Left lobe of liver (tissue), 2 donors: ENCODE measurements at places on chromosomes 6 and 20.

DNA sequence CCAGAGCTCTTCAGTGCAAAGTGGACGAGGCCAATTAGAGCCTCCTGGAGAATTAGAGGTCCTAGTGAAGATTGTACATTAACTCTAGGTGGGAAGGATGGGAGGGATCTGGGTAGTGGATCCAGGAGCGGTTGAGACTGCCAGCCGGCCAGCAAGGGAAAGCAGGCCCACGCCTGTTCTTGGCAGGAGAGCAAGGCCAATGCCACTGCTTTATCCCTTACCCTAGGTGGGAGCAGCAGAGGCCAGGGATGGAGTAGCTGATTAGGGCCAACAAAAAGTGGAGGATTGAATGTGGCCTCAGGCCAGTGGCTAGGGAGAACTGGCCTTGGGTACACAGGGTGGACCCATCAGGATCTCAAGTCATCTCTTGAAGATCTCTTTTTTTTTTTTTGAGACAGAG is 3.7 kb downstream of the ITPR3 start:
- no peak for DNase-seq

- peak; percentile 98 for DNase-seq
Measured at GRCh38 chr20:57439432-57439831, 48.2 kb downstream of the RBM38 start.

DNA sequence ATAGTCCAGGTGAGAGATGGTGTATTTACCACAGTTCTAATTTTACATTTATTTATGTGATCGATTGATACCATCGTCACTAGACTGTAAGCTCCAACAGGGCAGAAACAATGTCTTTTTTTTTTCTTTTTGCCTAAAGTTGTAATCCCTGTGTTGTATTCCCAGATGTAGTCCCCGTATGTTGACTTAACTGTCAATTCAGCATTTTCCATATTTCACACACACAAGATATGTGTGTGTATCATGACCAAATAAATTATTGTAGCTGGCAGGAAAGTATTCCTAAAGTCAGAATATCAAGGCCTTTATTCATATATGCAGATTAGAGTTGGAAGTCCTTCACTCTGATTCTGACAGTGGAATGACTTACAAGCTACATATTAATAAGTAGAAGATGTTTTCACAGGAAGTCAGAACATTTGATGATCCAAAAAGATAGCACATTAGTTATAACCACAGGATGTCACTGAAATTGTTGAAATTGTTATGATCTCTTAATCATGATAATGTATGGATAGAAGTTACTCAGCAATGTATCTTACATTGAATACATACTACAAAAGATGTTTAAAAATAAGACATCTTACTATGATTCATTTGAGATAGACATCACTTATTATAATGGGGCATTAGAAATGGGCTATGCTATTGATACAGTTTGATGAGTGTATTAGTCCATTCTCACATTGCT is 10.6 kb downstream of the RNF182 start:
- no peak for DNase-seq

- peak; percentile 41 for DNase-seq
Measured at GRCh38 chr20:35007413-35007812, 51.7 kb downstream of the MYH7B start.

- DNase-seq, result no peak
Measured at GRCh38 chr6:146240322-146240721, 211.5 kb downstream of the GRM1 start.

DNA sequence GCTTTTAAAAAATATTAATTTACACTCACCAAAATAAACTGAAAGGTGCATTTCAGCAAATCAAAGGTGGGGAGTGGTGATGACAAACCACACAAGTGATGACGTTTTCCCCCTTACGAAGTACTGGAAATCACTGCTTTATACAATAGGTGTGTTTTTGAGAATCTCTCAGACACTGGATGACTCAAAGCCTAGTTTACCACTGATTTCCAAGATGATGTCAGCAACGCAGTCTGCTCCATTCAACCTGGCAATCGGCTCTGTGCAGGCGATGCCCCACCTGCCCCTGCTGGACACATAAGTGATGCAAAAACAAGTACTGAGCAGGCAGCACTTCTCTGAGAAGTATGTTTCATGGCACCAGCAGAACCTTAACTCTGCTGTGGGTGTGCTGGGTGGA is 114.4 kb downstream of the SOD2 start:
- no peak for DNase-seq

GRCh38 chr20:1015181-1015580 is 13.1 kb upstream of the RSPO4 start:
- no peak for DNase-seq

DNA sequence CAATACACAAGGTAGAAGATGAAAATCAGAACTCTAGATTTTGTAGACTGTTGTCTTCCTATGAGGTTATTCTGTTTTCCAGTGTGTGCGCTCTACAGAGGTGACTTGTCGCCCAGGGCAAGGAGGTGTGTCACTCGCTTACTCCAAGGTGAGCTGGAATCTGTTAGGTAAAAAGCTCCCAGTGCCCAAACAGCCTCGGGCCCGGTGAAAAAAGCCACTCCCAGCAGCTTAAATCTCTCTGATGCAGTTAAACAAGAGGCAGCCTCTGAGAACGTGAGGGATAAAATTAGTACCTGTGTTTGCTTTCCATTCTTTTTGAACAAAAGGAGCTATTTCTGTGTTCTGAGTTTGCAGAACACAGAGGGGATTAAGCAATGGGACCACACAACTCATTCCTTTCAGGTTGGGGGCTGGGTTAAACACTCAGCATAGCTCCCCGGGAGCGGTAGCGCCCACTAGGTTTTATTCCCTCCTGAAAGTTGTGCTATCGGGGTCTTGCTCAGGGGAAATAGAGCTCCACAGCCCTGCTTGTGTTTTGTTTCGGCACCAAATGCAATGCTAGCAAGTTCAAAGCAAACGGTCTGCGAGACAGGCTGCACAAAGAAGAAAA is 181.2 kb downstream of the FOXA2 start:
- no peak for DNase-seq

DNA sequence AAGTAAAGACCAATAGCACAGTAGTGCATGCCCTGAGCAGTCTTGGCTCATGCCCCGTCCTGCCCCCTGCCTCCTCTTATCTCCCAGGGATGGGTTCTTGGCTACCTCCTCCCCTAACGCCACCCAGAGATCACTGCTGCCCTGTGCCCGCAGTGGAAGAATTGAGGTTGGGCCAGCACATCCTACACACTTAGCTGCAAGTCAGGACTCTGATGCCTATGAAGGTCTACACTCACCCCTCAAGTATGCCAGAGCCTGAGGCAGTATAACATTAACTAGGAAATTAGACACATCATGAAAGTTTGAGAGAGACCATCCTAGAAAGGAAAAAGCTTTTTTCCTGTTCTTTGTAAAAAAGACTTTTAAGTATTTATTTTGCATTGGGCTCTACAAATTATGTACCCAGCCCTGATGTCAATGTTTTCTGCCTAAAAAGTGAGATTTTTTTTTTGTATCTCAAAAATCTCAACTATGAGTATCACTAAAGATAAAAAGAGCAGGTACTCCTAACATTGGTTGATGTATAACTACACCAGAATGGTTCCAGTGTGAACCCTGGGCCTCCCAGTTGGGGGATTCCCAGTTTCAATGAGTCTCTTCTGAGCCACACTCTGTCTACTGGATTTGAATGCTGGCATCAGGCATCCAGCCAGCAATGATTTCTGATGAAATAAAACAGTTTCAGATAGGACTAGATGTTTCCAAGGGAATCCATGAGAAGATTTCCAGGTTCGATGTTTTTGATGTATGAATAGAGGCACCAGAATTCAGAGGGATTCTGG is 115.4 kb downstream of the ISM1 start:
- DNase-seq, result no peak

GRCh38 chr6:111410371-111410770 is 72.6 kb downstream of the REV3L start:
- no peak for DNase-seq

DNA sequence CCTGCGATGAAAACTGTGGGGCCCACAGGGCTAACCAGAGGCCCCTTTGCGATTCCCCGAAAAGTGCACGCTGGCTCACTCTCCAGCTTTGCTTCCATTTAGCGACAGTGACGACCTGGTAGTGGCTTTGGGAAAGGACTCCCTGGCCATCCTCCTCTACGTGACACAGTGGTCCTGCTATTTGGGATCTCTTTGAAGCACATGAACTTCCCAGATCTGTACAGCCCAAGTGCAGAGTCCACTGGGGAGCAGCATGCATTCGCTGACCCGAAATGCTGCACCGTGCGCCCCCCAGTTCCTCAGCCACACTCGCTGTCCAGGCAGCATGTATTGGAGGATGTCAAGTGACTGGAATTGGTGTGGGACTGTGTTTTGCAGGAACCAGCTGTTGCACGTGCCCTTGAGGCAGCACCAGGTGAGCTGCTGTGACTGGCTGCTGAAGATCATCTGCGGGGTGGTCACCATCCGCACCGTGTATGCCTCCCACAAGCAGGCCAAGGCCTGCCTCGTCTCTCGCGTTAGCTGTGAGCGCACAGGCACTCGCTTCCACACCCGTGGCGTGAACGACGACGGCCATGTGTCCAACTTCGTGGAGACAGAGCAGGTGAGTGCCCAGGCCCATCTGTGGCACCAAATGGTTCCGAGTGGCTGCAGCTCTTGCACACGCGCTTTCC is 51.6 kb downstream of the SYNJ2 start:
- no peak for DNase-seq

- DNase-seq, result no peak
Measured at GRCh38 chr20:7850775-7851490, 89.3 kb downstream of the HAO1 start.
